Right lobe of liver (tissue), 6 donors: ENCODE measurements at places on chromosomes 3 and 15. TPM values are rescaled to one million over a fixed set of nuclear protein-coding genes. Genes with fewer than 3 reads are reported as not detected.

- H3K27ac ChIP-seq: no peak overlapping the region
- no peak overlapping the region for H3K4me3 ChIP-seq
- no peaks in the 10 kb centered on the region for H3K36me3 ChIP-seq
- H3K27me3 ChIP-seq: no peaks in the 10 kb centered on the region
These were observed 183.6 kb downstream of the POLQ start for GRCh38 chr3:121362035-121362734.

- H3K4me3 ChIP-seq: no peak overlapping the region
- no peak for DNase-seq
- no peaks in the 10 kb centered on the region for H3K4me1 ChIP-seq
- H3K27ac ChIP-seq: no peak overlapping the region
These were observed 28.7 kb upstream of the SEMA6D start for GRCh38 chr15:47688573-47689086.

DNA sequence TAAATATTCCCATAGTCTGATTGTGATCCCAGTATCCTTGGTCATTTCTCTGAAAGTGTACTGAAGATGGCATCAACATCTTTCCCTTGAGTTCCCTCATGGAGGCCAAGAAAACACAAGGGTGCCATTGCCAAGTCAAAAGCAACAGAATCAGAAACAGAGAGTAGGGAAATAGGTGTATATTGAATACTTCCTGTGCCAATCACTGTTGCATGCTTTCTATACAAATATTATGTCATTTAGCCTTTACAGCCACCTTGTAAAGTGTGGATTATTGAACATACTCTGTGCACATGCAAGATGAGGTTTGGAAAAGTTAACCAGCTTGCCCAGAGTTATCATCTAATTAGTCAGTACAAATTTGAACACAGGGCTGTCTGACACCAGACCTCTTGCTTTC is 117.9 kb downstream of the MAP2K5 start:
- no peak overlapping the region for H3K27ac ChIP-seq
- no peaks in the 10 kb centered on the region for H3K27me3 ChIP-seq
- no peaks in the 10 kb centered on the region for H3K4me1 ChIP-seq
- DNase-seq: no peak

DNA sequence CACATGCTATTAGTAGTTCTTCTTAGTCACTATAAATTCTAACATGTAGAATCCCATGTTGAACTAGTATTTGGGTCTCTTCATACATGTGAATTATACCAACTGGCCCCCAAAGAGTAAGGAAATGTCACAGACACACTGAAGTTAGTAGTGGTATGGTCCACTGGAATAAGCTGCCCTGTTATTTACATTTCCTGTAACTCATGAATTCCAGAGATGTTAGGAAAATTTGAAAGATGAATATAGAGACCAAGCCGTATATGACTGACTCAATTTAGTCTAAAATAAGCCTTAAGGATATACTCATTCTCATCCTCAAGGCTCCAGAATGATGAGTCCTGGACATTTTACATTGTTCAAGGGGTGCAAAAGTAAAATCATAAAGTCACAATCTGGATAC is 81.2 kb downstream of the FBXL22 start:
- H3K4me1 ChIP-seq: no peaks in the 10 kb centered on the region
- peaks cover 18% of the 10 kb centered on the region for H3K36me3 ChIP-seq
- no peak overlapping the region for H3K4me3 ChIP-seq

DNA sequence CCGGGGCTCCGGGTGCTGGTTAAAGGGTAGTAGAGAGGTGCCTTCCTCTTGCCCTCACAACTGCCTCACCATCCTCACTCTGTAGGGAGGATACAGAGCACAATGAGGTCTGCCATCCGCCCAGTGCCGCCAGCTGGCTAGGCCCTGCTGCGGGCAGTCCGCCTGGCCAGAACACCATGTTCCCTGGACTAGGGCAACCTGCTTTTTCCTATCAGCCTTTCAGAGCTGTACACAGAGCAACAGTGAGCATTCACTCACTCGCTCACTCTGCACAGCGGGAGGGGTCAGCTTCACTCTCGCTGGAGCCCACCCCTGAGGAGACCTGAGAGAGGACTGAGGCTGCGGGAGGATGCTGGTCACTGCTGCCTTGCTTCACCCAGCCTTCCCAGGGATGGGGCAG is 218.7 kb upstream of the CHRNA7 start:
- no peak overlapping the region for H3K27ac ChIP-seq
- no peak for DNase-seq
- no peaks in the 10 kb centered on the region for H3K27me3 ChIP-seq
- no peaks in the 10 kb centered on the region for H3K36me3 ChIP-seq
- no peak overlapping the region for H3K4me3 ChIP-seq

GRCh38 chr3:46678280-46678679 is 15.2 kb downstream of the ALS2CL start:
- H3K27me3 ChIP-seq: no peaks in the 10 kb centered on the region
- no peak for DNase-seq
- no peak overlapping the region for H3K4me3 ChIP-seq
- no peaks in the 10 kb centered on the region for H3K4me1 ChIP-seq
- H3K27ac ChIP-seq: no peak overlapping the region

DNA sequence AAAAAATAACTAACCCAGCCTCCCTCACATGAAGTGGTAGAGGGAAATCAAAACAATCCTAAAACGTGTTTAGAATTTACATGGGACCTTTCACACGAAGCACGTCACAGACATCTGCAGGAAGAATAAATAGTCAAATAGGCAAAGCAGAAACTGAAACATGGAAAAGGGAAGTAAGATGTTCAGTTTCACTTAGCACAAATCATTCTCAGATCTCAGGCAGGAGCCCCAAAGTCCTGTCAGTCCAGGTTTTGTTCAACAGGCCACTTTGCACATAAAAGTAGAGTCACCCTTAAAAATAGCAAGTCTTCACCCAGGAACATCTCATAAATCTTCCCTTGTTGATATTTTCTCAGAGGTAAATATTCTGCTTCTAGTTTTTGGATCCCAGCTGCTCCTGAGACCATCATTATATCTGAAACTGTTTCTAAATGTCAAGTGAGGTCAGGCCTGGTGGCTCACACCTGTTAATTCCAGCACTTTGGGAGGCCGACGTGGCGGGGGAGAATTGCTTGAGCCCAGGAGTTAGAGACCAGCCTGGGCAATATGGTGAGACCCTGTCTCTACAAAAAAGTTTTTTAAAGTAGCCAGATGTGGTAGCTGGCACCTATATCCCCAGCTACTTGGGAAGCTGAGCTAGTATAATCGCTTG is 1.9 kb downstream of the RUBCN start:
- H3K4me3 ChIP-seq: no peak overlapping the region
- DNase-seq: no peak
- no peak overlapping the region for H3K27ac ChIP-seq
- H3K36me3 ChIP-seq: no peaks in the 10 kb centered on the region
- no peaks in the 10 kb centered on the region for H3K4me1 ChIP-seq
- H3K27me3 ChIP-seq: no peaks in the 10 kb centered on the region

DNA sequence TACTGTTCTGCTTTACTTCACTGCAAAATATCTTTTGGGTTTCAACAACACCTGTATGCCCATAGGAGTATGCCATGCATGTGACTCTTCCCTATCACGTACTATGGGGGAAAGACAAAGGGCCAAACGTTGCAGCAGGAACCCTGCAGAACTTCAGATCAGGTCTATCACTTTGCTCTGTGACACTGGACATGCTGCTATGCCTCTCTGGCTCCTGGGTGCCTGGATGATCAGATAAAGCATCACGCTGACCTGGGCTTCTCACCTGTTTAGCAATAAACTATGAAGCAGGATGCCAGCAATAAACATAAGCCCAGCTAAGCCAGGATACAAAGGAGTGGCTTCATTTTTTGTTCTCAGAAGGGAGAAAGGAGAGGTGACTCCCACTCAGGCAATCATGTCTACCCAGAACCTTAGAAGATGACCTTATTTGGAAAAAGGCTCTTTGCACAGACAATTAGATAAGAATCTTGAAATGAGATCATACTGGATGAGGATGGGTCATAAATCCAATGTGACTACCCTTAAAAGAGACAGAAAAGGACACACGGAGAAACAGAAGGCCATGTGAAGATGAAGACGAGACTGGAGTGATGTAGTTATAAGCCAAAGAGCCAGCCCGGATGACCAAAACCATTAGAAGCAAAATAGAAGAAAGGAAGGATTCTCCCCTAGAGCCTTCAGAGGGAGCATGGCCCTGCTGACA is 19.3 kb downstream of the POMGNT2 start:
- no peaks in the 10 kb centered on the region for H3K4me1 ChIP-seq
- no peaks in the 10 kb centered on the region for H3K36me3 ChIP-seq
- DNase-seq: no peak
- H3K4me3 ChIP-seq: no peak overlapping the region
- no peaks in the 10 kb centered on the region for H3K27me3 ChIP-seq

GRCh38 chr3:35664460-35664919 is 25.2 kb downstream of the ARPP21 start:
- H3K27me3 ChIP-seq: no peaks in the 10 kb centered on the region
- peak; percentile 49 for DNase-seq
- H3K4me3 ChIP-seq: no peak overlapping the region
- no peaks in the 10 kb centered on the region for H3K36me3 ChIP-seq

DNA sequence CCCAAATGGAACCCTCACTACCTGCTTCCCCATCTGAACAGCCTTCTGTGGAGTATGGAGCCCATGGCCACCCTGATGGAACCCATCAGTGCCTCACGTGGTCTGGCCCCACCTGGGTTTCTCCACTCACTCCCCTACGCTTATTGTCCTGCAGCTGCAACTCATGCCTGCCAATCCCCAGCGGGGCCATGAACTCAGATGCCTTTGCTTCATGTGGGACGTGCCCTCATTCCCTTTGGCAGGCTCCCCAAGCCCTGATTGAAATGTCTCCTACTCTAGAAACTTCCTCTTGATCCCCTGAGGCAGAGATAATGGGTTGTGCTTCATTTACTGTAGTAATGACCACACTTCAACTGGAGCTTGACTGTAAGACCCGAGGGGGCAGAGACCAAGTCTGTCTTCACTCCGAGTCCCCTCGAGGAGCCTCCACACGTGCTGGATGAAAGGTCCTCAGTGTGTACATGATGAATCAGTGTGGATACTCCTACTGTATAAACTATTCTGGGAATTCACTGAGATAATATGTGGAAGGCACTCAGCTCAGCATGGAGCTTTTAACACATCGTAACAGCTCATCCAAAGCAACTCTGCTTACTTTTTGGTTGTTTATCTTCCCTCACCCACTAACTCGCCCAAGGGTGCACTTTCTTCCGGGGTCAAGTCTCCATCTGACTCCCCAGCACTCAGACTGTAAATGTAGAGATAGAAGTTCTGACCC is 232.8 kb upstream of the BHLHE40 start:
- H3K27me3 ChIP-seq: no peaks in the 10 kb centered on the region
- DNase-seq: peak; percentile 89
- H3K36me3 ChIP-seq: no peaks in the 10 kb centered on the region
- H3K27ac ChIP-seq: no peak overlapping the region
- peaks cover 40% of the 10 kb centered on the region for H3K4me1 ChIP-seq

DNA sequence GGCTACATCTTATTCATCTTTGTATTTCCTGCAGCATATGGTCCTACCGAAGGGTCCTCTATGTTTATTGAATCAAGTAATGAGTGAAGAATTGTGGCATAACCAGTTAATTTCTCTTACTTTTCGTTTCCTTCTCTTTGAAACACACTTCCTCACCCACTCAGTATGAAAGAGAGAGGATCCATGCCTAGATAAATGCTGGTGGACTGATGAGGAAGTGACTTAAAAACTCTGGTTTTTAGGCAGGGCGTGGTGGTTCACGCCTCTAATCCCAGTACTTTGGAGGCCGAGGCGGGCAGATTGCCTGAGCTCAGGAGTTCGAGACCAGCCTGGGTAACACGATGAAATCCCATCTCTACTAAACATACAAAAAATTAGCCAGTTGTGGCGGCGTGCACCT is 2.2 kb upstream of the MB21D2 start:
- H3K4me3 ChIP-seq: no peak overlapping the region
- H3K27me3 ChIP-seq: no peaks in the 10 kb centered on the region
- no peak for DNase-seq
- H3K27ac ChIP-seq: no peak overlapping the region

DNA sequence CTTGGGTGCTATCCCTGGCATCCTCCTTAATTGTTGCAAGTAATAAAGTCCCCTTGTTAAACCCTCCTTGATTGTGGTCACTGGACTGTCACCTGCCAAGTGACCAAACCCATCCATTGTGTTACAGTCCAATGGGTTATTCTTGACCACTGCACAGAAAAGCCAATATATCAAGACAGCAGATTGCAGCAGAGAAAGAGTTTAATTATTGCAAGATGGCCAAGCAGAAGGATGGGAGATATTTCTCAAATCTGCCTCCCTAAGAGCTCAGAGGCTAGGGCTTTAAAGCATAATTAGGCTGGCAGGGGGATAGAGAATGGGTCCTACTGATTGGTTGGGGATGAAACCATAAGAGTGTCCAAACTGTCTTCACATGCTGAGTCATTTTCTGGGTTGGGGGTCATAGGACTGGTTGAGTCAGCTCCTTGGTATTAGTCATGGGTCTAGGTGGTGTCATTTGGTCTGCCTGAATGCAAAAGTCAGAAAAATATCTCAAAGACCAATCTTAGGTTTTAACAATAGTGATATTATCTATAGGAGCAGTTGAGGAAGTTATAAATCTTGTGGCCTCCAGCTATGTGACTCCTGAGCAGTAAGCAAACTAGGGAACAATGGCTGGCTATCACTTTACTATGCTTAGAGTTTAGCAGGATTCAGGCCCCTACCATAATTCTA is 19.1 kb upstream of the XYLB start:
- no peaks in the 10 kb centered on the region for H3K36me3 ChIP-seq
- H3K27me3 ChIP-seq: no peaks in the 10 kb centered on the region
- no peak for DNase-seq
- no peaks in the 10 kb centered on the region for H3K4me1 ChIP-seq

- H3K4me1 ChIP-seq: no peaks in the 10 kb centered on the region
- H3K27ac ChIP-seq: no peak overlapping the region
- no peak for DNase-seq
- H3K27me3 ChIP-seq: no peaks in the 10 kb centered on the region
- H3K36me3 ChIP-seq: no peaks in the 10 kb centered on the region
These were observed 45.2 kb downstream of the CDAN1 start for GRCh38 chr15:42691770-42692169.

The CTDSPL gene
- total RNA-seq: 20.2 TPM

The SOX2 gene
- not detected for total RNA-seq

The SNX4 gene
- 38.4 TPM for total RNA-seq

The CCRL2 gene
- total RNA-seq: 2.8 TPM

The COL6A5 gene
- total RNA-seq: not detected
